Nucleus accumbens (tissue), 56 donors: ENCODE measurements at places on chromosomes 2 and 18.

DNA sequence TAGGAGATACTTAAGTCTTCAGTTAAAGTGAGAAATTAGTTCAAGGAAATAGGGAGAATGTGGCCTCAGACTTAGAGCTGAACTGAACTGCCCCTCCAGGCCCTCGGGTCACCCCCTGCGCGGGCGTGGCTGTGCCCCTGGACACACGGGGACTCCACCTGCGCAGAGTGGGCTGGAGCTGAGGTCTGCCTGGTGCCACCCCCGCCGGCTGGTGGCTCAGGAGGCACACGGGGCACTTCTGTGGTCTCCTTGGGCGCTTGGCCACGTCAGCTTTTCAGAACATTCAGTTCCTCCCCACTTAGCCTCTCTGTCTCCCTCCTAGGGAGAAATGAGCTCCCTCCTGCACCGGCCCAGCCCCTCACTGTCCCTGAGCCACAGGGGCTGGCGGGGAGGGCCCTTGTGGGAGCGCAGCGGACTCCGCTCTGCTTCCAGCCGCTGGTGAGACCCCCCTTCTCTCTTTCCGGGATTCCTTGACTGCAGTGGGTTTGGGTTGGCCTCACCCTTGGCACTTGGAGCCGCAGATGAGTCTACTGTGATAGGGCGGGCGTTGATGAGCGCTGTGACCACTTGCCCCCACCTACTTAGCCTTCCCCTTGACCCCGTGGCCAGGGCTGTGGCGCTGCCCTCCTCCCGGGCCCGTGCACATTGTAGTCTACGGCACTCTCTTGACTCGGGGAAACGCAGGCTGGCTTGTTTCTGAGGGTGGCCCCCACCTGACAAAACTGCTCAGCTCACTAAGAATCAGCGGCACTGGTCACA, 18.2 kb upstream of the PDIA6 start:
- no peak for DNase-seq

- no peak for DNase-seq
Observed at GRCh38 chr2:65737452-65738011, 305.1 kb upstream of the SPRED2 start.

- DNase-seq, result no peak
Observed at GRCh38 chr2:226904592-226904991, 68.7 kb downstream of the RHBDD1 start.

DNA sequence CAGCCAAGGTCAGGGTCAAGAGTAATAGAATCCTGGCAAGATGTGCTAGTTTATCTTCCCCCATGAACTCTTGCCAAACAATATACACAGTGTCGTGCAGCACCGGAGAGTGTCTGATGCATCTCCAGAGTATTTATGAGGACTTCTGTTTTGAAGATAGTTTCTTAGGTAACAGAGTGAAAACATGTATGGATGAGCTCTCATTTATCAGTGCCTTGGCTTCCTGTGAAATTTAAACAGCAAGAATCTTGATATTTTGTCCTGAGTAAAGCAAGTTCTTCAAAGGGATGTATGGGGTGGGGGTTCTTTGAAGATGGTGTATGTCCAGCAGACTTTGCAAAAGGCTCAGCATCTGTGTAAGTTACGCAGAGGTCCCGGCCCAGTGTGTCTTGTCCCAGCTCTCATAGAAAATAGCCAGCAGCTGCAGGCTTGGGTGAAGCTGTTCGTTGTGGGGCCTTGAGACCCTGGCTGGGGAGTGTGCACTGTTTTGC, 361.0 kb upstream of the NT5C1B start:
- DNase-seq, result no peak

- no peak for DNase-seq
Observed at GRCh38 chr2:239390546-239391285, 10.1 kb downstream of the HDAC4 start.

DNA sequence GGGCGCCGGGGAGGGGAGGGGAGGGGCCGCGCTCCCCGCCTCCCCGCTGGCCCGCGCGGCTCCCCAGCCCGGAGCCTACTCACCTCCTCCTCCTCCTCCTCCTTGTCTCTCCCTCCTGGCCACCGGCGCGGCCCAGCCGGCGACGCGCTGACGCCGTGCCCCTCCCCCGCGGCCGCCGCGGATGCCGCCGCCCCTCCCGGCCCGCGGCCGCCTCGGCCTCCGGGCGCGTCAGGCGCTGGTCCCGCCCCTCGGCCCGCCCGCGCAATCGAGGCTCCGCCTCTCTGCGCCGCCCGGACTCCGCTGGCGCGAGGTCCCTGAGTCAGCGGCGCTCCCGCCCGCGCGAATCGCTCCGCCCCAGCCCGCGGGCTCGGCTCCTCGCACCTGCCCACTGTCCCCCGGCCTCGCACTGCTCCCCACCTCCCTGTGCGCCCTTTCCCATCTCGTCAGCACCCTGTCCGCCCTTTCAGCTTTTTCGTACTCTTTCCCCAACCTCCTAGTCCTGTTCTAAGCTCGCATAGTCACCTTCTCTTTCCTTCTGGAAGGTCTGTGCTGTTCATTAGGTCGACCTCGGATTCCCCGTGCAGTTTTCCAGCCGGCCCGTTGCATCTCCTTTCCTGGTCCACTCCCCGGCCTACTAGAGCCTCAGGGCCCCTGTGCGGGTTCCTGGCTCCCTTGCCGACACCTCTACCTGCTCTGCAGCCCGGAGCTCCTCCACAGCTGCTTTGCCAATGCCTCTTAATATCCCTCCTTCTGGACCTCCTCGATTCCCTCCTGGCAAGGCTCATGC, 187.4 kb downstream of the ZEB2 start:
- peak; percentile 87 for DNase-seq

- no peak for DNase-seq
Observed at GRCh38 chr2:226838722-226839121, 2.9 kb downstream of the RHBDD1 start.

- no peak for DNase-seq
Observed at GRCh38 chr18:45724601-45725000, 620 bp downstream of the SLC14A1 start.

DNA sequence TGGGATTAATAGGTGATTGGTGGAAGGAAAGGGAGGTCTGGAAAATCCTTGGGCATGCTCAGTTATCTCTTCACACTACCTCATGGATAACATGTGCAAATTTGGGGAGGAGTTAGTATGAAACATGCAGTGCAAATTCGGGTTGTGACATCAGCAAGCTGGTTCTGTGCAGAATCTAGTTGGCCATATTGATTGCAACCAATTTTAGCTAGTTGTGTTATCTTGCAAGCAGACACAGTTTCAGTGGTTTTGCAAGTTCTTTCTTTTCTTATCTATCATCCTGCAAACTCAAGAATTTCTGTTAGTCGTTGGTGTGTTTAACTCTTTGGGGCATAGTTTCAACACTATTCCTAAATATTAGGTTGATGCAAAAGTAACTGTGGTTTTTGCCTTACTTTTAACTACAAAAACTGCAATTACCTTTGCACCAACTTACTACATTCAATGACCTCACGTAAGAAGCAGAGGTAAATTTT, 135.4 kb downstream of the PTH2R start:
- DNase-seq, result no peak

DNA sequence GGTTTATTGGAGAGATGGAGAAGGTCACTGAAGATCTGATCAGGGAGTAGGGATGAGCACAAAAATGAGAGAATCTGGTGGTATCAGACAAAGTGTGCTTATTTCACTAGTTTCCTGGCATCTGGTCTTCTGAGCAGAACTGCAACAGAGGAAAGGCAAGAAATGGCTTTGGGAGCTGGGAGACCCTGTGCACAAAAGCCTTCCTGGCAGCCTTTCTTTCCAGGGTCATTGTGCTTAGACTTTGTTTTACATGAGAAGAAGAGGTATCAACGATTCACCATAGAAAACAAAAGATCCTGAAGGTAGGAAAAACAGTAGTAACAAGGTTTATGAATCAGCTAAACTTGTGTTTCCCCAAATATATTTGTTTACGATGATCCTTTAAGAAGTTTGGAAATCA, 162.9 kb downstream of the CNTNAP5 start:
- no peak for DNase-seq

DNA sequence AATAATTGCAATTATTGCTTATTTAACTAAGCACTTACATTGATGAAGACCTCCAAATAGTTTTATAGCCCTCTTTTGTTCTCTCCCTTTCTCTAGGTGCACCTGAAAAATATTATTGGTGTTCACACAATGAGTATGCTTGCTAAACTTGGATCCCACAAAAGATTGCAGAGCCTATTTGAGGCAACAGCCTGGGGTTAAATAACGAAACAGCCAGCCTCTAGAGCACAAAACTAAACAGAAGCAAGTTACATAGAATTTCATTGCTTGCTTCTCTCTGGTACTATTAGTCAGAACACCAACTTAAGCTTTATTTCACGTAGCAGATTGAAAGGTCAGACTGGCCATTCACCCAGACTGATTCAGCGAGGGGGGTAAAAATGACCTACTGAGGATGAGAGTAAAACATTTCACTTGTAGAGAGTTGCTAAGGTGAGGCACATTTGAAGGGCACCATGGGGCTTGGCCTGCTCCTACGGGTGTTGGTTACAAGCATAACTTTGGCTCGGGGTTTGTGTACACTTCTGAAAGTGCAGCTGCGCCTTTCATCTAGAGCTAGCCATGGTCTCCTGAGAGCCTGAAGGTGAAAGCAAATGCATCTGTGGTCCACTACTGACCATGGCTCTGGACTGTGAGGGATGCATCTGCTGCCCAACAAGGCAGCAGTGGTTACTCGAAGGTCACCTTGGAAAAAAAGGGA, 225.1 kb upstream of the LRRTM1 start:
- no peak for DNase-seq

- DNase-seq, result no peak
Observed at GRCh38 chr2:22907330-22907729, 477.6 kb upstream of the KLHL29 start.

GRCh38 chr18:11752116-11752911, 63.2 kb downstream of the GNAL start:
- no peak for DNase-seq

DNA sequence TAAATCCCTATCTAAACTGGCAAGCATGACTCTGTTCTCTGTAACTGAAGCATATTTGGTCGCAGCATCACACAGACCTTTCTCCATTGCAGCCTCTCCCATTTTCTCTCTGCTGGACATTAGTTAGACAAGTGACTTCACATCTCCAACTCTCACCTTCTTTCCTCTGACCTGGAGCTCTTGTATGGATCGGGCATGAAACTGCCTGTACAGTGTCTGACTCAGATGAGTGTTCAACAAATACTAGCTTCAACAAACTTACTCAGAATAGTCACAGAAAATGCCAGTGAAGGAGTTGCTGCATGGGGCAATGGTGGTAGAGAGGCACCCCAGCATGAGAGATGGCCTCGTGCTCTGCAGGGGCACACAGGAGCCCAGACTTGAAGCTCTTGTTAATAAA, 104.7 kb upstream of the COPS8 start:
- no peak for DNase-seq

DNA sequence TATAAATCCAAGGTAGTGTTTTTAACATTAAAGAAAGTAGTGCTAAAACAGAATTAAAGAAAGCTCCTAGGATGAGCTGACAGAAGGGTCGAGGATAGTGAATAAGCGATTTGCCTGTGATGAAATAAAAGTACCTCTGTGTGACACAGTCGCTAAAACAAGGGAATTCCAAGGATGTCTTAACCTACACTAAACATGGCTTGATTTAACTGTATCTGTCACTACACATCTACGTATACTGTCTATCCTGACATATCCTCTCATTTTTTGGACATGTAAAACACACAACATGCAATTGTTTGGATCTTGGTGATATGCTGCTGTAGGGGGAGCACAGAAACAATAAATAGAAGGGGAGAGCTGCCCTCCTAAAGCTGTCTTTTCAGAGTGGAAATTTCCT, 580.8 kb upstream of the SLC8A1 start:
- DNase-seq, result no peak

GRCh38 chr2:228938629-228939028, 332.5 kb downstream of the PID1 start:
- DNase-seq, result no peak

DNA sequence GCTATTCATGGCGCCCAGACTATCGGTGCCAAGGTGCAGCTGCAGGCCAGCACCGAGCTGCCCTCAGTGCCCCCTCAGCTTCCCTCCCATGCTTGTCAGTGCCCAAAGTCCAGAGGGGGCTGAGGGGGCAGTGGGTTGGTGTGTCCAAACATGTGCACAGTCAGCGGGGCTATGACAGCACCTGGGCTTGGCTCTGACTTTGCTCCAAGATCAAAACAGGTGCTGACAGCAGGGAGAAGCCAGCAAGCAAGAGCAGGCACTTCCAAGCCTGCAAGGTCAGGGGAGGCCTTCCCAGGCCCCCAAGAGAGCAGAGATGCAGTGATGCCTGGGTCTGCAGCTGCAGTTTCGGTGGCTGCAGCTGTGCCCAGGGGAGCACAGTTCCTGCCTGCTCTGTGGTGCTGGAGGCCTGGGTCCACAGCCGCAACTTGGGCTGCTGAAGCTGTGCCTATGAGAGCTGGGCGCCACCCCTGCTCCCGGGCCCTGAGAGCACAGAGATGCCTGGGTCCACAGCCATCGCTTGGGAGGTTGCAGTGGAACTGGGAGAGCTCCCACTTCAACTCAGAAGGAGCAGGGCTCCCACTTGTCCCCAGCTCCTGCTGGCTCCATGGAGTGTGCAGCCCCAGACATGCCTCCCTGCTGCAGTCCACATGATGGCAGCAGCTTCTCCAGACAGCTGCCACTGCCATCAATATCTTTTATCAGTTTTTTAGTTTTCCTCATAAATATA, 775.3 kb upstream of the POU3F3 start:
- no peak for DNase-seq

GRCh38 chr2:58957188-58957840, 716.2 kb upstream of the FANCL start:
- no peak for DNase-seq

DNA sequence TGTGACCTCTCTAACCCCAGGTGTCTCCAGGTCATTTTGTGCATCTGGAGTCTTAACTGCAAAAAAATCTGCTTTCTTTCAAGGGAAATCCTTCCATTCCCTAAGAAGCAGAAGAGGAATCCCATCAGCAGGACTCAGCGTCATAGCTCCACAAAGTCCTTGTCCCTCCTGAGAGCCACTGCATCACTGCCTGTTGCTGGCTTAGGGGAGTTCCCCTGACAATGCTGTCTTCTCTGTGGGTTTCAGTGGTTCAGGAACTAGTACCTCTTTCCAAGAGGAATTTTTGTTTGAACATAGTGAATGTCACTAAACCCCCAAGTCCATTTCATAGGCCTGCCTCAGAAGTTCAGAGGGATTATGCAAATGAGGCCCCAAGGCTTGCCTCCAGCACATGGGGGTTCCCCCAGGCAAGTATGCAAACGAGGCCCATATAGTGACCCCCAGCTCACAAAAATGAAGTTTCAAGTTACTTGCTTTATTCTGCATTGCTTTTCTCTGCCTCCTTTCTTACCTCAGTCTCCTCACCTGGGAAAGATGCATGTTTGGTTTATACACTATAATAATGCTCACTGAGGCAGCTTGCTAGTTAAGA, 513.9 kb upstream of the MEX3C start:
- no peak for DNase-seq

DNA sequence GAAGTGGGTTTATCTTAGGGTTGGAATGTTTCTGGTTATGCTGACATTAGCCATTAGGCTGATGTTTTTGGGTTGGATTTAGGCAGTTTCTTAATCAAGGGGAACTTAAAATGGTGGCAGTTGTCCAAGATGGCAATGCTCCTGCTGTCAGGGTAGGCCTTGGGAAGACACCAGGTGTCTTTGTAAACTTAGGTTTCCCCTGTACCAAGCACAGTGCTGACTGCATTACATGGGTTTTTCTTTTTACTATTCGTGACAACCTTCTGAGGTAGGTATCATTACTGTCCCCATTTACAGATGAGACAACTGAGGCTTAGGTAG, 528 bp upstream of the ATG16L1 start:
- no peak for DNase-seq
